ENCODE measurements at places on chromosomes 11 and 22.

DNA sequence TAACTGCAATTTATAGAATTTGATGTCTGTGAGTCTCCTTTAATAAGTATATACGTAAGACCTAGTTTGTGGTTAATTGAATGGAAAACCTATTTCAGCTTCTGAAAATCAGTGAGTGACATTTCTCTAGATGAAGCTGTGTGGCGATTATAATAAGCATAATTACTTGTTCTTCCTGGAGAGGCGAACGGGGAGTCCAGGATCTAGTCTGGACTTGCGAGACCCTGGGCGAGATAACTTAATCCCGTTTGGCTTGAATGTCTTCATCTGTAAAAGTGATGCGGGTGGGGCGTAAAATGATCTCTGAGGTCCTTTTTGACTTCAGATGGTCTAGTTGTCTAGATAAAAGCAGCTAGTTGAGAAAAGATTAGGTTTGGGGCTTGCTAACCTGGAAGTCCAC lies 1.1 kb downstream of the PRRG4 start:
- no peak for DNase-seq

DNA sequence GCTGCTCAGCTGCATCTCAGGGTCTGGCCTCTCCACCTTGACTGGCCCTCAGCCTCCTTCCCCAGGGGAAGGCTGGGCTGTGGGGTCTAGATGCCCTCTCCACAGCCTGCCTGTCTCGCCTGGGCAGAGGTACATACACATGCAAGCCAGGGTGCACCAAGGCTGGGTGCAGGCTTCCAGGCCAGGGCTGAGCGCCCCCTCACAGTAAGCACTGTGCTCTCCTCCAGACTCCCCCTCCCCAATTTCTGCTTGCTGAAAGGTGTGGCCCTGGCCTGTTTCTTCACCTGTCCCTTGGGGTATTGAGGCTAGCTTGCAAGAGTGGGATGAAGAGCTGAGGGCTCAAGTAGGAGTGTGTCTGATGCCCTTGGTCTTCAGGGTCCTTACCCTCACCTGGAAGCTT lies 22.5 kb downstream of the RELT start:
- DNase-seq = no peak

- DNase-seq = no peak
These were observed 157.4 kb downstream of the NAV2 start for GRCh38 chr11:19869946-19870589.

DNA sequence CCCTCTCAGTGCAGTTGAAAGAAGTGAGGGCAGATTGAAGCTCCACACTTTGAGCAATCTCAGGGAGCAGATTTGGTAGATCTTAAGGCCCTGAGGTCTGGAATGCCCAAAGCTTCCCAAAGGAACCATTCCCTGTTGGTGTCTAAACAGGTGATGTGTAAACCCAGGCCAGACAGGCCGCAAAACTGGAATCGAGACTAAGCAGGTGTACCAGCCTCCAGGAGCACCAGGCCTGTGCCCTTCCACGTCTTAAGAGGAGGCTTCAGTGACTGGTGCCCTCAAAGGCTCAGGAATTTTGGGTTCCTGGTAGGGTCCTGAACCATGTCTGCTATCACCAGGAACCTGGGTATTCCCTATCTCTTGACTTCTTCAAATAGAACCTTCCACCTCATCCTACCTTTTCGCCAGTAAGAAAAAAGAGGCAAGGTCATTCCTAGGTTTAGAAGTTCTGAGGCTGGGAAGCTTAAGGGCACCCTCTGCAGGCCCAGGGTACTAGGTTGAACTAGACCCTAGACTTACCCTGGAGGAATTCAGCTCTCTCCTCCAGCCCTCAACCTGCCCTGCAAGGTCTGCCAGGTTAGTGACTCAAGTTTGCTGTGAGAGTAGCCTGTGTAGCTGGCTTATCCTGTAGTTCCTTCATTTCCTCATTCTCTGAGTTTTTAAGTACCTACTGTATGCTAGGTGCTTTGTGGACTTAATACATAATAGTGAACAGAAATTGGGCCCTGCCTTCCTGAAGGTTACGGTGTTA lies 100.0 kb upstream of the NNMT start:
- DNase-seq = no peak

- no peak for DNase-seq
These were observed 8.8 kb upstream of the UBASH3B start for GRCh38 chr11:122646549-122647340.

DNA sequence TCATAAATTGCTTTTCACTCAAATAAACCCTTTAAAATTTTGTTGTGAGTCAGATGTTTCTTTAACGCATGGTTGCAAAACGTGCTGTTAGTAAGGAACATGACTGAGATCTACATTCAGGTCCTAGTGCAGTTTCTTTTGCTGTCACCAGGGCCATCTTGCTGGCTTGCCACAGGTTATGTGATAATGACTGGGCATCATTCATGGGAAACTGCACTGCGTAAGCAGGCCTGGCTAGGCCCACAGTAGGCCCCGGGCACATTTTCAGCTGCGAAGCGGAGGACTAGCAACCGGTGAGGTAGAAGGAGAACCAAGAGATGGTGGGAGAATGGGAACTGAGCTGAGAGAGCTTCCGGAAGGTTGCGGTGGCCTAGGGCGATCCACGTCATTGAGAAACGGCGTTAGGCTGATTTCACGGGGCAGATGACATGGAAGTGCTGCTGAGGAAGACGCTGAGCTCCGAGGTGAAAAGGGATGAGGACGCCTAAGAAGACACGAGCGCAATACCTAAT lies 3.2 kb upstream of the KLHDC7B start:
- DNase-seq = no peak

DNA sequence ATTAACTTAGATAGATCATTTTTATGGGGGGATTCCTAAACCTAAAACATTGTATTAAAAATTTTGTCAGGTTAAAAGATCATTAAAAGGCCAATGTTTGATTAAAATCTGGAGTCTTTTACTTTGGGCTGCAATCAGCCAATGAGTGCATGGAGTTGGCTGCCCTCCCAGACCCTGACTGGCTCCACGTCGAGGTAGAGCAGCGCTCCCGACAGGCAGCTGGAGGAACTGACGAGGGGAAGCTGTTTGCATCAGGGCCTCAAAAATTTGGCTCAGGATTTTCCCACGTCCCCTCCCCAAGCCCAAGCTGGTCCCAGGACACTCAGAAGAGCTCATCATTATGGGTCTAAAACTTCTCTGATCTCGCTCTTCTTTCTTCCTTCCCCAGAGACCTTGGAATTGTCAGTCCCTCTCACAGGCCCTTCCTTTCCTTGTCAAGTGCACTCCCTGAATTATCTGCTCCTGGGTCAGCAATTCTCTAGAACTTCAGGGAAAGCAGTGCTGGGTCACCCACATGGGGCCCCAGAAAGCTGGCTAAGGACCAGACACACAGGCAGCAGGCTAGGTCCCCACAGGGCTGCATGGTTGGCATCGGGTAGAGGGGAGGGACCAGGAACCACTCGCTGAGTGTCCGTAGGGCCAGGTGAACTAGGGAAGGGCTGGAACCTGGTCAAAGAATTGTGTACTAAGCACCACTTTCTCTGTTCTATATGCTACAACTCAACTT lies 119.6 kb upstream of the IGLL5 start:
- no peak for DNase-seq

GRCh38 chr11:65045061-65045460 lies 4.1 kb downstream of the SAC3D1 start:
- DNase-seq = no peak

DNA sequence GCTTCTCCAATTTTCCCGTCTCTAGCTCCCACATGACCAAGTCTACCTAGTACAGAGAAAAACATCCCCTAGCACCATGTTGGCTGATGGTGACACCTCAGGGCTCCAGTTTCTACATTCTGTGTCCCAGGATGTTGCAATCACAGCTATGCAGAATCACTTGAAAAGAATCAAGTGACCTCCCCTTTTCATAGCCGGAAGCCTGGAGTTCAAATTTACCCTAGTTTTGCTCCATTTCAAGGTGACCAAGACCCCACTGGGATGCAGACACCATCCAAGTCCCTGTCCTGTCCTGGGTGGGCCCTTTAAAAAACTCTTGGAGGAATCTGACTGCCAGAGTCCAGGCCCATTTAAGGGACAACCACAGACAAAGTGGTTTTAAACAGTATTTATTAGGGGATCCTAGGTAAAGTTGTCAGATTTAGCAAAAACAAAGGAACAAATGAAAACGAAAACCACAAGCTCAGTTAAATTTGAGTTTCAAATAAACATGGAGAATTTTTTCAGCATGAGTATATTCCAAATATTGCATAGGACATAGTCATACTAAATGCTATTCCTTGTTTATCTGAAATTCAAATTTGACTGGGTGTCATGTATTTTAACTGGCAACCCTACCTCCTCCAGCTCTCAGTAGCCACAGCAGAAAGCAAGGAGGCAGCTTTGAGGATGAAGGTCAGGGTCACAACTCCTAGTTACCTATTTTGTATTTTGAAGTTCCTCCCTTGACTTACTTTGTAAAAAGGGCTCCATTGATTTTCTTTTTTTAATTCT lies 52.4 kb downstream of the MIAT start:
- DNase-seq = no peak

DNA sequence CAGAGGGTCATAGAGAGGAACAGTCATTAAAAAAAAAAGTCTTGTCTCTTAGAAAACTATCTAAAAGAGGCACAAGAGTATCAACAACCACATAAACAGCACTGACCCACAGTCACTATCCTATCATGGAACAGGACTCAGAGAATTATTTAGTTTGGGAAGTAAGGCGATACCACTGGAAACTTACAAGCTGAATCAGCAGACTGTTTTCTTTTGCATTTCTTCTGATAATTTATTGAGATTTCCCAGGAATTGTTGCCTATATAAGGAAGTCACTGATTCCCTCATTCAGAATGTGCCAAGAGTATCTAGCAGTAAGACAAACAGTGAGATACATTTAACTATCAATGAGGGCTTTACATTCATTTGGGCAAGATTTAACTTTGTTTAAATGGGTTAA lies 304.1 kb downstream of the GUCY1A2 start:
- DNase-seq = no peak

GRCh38 chr22:33013531-33014162 lies 44.5 kb downstream of the SYN3 start:
- no peak for DNase-seq

GRCh38 chr22:26846076-26846475 lies 188.7 kb downstream of the MIAT start:
- DNase-seq = no peak

- DNase-seq = no peak
These were observed 85.4 kb downstream of the ATXN10 start for GRCh38 chr22:45757068-45757467.

GRCh38 chr11:69403556-69404215 lies 77.8 kb upstream of the LINC01488 start:
- DNase-seq = no peak

- no peak for DNase-seq
These were observed 105.4 kb downstream of the TTC28 start for GRCh38 chr22:28574159-28574788.

- no peak for DNase-seq
These were observed 701 bp downstream of the TMEM216 start for GRCh38 chr11:61392981-61393595.

DNA sequence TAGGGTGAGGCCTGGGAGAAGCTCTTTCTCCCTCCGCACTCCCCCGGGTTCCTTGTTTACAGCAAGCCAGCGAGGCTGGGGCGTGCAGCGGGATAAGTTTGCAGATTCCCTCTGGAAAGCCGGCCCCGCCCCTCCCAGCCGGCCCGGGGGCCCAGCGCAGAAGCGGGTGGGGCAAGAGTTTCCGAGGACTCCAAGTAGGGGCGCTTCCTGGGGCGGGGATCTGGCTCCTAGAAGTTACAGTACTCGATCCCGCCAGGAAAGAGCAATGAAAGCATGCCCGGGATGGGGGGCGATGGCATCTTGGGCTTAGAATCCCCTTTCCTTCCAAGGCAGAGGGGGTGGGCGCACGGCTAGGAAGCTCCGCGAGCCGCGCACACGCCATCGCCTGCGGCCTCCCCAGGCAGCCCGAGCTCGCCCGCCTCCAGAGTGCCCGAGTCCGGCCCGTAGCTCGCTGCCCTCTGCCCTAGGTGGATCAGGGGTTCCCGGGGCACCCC lies 385 bp downstream of the TST start:
- no peak for DNase-seq

DNA sequence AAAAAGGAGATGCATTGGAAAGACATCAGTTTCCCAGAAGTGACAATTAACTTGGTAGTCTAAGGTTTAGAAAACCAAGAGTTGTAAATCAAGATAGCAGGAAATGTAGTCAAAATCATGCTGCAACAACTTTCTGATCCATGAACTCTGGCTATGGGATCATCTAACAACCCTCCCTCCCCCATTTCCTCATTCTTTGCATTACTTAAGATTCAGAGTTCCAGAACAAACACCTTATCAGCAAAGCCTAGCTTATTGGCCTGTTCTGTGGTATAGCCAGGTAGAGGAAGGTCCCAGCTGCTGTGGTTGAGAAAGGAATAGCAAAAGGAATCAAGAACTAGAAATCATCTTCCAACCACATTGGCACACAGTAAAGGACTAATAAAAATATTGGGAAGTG lies 651.1 kb downstream of the METTL15 start:
- DNase-seq = no peak

GRCh38 chr22:50529416-50529896 lies 356 bp downstream of the TYMP start:
- DNase-seq = no peak

DNA sequence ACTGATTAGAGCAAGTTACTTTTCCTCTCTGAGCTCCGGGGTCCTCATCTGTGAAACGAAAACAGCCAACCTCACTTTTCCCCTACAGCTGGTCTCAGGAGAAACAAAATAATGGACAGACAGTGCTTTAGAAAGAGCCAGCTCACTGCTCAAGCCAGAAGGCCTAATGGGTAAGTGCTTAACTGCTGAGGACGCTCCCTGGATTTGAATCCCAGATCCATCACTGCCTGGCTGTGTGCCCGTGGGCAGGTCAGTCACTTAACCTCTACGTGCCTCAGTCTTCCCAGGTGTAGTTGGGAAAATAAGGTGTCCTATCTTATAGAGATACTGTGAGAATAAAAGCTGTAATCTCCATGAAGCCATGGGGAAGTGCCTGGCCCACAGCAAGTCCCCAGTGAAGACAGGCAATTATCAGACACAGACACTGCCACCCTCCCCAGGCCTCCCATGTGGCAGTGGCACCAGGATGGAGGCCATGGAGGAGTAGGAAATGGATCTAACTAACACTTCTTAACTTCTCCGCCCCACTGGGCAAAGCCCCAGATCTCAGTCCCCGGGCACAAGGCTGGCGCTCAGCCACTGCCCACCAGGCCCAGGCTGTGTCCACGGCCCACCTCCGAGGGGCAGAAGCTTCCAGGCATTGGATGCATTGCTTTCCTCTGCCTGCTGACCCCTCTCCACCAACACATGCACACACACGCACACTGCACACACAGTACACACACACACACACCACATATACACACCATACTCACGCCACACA lies 9.2 kb downstream of the TP53I11 start:
- no peak for DNase-seq
